Esophagus (tissue), 2 donors: ENCODE measurements at places on chromosomes 1 and 21. TPM values are rescaled to one million over a fixed set of nuclear protein-coding genes. Genes with fewer than 3 reads are reported as not detected.

MEX3A gene
- polyA plus RNA-seq = 0.36 TPM

HES3 gene
- polyA plus RNA-seq = not detected

SPRR4 gene
- polyA plus RNA-seq = not detected

FCRL4 gene
- not detected for polyA plus RNA-seq

PLA2G2D gene
- polyA plus RNA-seq = 0.02 TPM

TLR5 gene
- polyA plus RNA-seq = 4.7 TPM

CYP4X1 gene
- 12.0 TPM for polyA plus RNA-seq

RRP1 gene
- 22.5 TPM for polyA plus RNA-seq

PAPPA2 gene
- under 0.01 TPM for polyA plus RNA-seq

TBX19 gene
- polyA plus RNA-seq = 1.2 TPM

ARF1 gene
- polyA plus RNA-seq = 180 TPM

MPZ gene
- 1.4 TPM for polyA plus RNA-seq

HSD3B2 gene
- not detected for polyA plus RNA-seq

PLCH2 gene
- 88.7 TPM for polyA plus RNA-seq

OR2L8 gene
- not detected for polyA plus RNA-seq

GBP3 gene
- 6.1 TPM for polyA plus RNA-seq

CD247 gene
- 1.3 TPM for polyA plus RNA-seq

GPR137B gene
- polyA plus RNA-seq = 2.8 TPM

FCGR2B gene
- polyA plus RNA-seq = 1.6 TPM

TRPM2 gene
- 1.7 TPM for polyA plus RNA-seq

WNT9A gene
- polyA plus RNA-seq = 3.6 TPM

RSPH1 gene
- 0.20 TPM for polyA plus RNA-seq

LENEP gene
- polyA plus RNA-seq = 0.22 TPM

EXTL1 gene
- 0.09 TPM for polyA plus RNA-seq

C1orf167 gene
- polyA plus RNA-seq = 0.98 TPM

MAP1LC3C gene
- 0.67 TPM for polyA plus RNA-seq

ANGPTL3 gene
- not detected for polyA plus RNA-seq

NR0B2 gene
- polyA plus RNA-seq = not detected

LRRC3 gene
- 0.63 TPM for polyA plus RNA-seq

RGS4 gene
- polyA plus RNA-seq = 0.33 TPM

GUCA2B gene
- not detected for polyA plus RNA-seq
